ENCODE measurements at places on chromosomes 4 and X.

- no peak for DNase-seq
Measured at GRCh38 chr4:180059216-180059881, 2183.9 kb upstream of the TENM3 start.

DNA sequence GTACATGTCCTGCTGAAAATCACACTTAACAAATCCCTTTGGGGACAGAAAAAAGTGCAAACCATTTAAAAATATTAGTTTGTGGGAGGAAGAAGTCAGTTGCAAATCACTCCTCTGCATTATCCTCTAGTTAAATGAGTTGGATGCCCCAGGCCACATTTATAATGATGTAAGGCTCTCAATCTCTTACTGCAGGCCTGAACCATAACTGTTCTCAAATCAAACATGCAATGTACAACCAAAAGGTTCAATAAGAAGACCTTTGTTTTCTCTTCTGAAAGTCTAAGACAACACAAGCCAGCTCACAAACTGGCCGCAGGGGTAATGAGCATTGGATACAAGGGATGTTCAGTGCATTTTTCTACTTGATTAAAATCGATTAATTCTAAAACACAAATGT is 39.7 kb downstream of the IGFBP7 start:
- DNase-seq = no peak

- no peak for DNase-seq
Measured at GRCh38 chr4:78767350-78767749, 8.8 kb upstream of the BMP2K start.

DNA sequence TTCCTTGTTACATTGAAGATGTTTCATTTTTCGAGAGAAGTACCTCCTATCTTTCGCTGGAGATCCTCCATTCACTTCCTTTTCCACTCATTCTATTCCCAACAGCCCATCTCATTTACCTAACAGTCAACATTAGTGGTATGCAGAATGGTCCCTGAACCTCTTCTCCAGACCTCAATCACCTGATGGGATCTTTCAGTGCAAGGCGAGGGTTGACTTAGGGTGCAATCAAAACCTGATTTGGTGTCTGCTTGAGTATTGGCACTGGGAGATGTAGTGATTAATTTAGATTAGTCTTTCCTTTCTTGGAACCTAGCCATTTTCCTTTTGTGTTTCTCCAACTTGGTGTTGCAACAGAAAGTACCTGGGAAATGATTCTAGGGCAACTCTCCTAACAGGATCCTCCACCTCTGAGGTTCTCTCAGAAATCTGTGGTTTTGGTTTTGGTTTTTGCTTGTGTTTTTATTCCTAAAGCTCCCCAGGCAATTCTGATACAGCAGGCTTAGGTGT is 18.4 kb downstream of the DDX3X start:
- no peak for DNase-seq

GRCh38 chr4:66182636-66183035 is 512.3 kb upstream of the EPHA5 start:
- DNase-seq = no peak

GRCh38 chr4:26787461-26788340 is 72.9 kb upstream of the STIM2 start:
- peak; percentile 85 for DNase-seq

DNA sequence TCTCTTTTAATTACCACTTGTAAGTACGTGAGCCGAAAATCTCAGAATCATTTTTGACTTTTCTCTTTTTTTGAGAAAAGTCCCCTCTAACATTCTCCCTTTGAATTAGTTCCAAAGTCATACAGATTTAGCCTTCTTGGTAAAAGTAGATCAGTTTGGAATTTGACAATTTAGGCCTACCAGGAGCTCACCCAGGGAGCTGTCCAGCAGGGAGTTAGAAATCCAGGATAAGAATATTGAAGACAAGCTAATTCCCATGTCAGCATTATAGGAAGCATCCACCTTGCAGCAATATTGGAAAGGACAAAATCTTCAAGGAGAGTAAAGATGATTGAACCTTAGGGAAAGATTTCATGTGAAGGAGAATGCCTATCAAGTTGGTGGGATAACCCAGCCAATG is 352.2 kb upstream of the CPEB2 start:
- DNase-seq = no peak

DNA sequence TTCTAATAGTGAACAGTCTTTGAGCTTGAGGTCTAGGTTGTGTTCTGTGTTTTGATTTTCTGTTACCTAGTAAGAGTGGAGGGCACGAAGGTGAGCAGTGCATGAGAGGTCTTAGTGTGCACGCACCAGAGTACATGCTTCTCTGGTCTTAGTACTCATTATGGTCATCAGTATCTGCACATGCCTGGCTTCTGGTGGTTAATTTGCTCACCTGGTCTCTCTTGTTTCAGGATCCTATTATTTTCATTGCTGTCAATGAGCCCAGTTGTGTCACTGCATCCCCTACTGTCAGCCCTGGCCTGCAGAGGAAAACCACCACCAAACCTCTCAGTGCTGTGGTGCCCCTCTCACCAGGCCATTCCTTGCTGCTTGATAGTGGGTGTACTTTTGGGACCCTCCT is 54.8 kb downstream of the NSUN7 start:
- no peak for DNase-seq

DNA sequence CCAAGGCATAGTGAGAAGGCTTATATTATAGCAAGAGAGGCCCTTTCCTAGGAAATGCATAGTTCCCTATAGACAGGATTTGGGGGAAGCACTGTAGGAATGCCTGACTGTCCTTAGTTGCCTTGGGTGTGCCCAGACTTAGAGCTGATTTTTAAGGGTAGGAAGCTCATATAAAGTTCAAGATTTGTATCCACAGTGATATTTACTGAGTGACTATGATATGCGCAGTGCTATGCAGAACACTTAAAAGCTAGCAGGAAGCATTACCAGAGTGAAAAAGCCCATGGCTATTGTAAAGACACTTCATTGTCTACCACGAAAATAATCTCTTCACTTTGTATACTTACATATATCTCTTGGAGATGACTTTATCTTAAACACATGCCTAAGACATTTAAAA is 50.1 kb upstream of the IL13RA1 start:
- no peak for DNase-seq

DNA sequence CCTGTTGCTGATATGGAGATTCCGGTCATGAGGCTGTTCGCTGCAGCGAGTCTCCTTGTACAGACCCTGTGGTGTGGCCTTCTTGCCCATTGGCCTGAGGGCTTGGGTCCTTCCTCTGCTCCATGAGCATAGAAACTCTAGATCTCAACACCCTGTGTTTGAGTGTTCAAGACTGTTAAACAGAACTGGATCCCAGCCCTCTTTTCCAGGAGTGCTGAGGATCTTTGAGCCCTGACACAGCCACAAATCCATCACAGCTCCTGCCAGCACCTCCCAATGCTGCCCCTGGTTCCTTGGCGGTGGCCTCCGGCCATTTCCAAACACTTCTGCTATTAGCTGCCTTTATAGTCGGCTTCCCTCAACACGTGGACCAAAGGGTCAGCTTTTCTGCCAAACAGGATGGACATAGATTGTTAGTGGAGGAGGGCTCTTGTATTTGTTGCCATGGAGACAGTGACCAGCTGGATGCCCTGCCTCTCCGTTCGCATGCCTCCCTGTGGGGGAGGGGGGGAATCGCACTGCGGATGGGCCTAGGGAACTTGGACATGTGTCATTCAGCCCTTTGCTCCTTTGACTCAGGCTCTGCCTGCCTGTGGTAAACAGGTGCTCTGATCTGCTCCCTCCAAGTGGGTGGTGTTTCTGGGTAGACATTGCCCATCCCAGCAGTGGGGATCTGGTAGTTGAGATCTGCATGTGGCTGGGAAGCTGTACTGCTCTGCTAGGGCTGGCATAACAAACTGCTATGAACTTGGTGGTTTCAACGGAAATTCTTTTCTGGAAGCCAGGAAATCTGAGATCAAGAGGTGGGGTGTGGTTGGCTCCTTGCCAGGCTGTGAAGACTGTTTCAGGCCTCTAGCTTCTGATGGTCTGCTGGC is 6.9 kb upstream of the WDR1 start:
- DNase-seq = no peak

- no peak for DNase-seq
Measured at GRCh38 chr4:176616151-176616550, 176.6 kb downstream of the VEGFC start.

GRCh38 chr4:150609131-150609530 is 27.2 kb downstream of the MAB21L2 start:
- DNase-seq = no peak

- DNase-seq = no peak
Measured at GRCh38 chr4:185711726-185712125, 100.3 kb downstream of the SORBS2 start.

DNA sequence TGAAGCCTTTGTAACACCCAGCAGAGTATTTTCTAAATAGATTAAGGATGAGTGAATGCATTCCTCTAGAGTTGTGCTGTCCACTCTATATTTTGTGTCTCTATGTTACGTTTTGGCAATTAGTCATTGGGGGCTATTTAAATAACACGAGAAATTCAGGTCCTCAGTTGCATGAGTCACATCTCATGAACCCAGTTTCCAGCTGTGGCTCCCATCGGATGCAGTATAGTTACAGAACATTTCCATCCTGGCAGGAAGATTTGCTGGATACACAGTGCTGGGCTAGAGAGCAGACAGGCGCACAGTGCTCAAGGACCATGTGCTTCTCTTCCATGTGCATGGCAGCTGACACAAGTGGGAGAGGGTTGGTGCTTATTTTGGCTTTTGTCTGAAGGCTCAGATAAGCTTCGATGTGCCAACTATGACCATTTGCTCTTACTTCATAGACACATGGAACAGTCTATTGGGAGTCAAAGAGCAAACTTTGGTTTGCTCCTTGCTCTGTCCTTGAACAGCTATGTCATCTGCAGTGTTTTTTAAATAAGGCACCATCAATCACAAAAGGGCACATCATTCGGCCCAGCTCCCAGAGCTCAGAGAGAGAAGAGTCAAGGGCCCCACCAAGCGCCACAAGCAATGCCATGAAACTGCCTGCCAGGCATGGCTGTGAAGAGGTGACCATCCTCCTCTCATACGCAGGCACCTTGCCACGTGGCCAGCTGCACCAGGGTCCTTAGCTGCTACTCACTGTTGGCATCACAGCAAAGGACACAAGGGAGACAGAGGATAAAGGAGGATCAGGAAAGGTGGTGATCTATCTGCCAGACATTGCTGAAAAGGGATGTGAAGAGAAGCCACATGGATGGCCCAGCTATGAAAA is 8.1 kb upstream of the STS start:
- DNase-seq = no peak

DNA sequence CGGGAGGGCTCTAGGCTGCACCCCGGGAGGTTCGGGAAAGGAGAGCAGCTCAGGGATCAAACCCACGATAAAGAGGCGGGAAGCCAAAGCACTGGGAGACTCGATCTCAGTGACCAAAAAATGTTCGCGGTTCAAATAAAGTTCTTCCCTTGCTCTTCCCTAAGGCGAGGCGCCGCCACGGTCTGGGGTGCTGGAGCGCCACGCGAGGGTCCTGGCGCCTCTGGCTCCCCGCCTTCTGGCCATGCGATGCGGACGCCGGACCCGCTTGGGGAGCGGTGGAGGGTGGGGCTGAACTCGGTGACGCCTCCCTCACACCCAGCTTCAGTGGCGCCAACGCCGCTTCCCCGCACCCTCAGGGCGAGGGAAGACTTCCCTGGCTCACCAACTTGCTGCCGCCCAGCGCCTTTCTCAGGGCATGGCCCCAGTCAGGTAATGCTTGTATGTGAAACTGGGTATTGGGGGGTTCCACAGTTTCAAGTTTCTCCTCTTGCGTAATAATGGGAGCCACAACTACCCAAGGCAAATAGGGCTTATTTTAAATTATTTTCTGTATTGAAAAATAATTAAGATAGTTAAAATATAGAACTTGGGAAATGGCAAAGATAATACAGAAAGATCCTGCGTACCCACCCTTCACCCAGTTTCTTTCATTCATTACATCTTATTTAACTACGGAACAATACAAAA is at the start of gene QRFPR:
QRFPR (minus strand) TSS at position 243 of the 687 bp plus-strand sequence. CDS start 371 bp downstream, outside the sequence.
- no peak for DNase-seq

DNA sequence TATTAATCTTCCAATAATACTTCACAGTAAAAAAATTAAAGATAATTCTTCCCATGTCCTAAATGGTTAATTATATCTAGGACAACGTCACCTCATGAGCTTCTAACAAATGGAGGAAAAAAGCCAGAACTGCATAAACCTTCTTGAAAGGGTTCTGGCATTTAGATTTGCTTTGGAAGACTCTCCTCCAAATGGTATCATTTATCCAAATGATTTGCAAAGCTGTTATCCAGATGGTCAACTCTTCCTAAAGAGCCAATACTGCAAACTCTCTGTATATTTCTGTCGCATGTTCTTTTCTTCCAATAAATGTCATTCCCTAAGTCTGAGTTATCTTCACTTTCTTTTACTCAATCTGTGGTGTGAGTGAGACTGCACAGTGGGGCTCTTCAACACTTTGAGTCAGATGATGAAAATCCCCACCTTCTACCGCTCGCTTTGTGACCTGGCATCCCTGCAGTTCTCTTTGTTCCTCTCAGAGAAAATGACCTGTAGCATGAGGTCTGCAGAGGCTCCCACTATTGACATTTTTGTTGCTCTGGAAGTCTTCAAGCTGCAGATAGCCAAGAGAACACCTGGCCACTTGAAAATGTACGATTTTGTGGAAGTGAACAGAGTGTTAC is 52.9 kb downstream of the TMEM150C start:
- DNase-seq = no peak

DNA sequence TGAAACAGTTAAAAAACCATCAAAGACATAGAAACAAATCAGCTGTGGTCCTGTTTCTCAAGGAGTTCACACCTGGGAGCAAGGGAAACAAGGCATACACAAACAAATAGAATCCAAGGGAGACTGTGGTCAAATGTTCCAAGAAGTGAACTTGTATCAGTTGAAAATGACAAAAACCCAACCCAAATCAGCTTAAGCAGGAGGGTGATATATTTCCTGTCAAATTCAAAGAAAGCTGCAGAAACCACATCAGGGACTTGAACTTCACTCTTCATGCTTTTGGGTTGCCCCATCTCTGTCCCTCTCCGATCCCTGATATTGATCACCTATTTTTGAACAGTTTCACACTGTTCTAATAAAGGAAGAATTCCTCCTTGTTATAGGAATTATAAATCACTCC is 148.6 kb upstream of the FMR1 start:
- DNase-seq = no peak

- DNase-seq = no peak
Measured at GRCh38 chr4:110989125-110989524, 366.2 kb upstream of the PITX2 start.

- no peak for DNase-seq
Measured at GRCh38 chrX:30301963-30302362, 7.2 kb downstream of the NR0B1 start.

DNA sequence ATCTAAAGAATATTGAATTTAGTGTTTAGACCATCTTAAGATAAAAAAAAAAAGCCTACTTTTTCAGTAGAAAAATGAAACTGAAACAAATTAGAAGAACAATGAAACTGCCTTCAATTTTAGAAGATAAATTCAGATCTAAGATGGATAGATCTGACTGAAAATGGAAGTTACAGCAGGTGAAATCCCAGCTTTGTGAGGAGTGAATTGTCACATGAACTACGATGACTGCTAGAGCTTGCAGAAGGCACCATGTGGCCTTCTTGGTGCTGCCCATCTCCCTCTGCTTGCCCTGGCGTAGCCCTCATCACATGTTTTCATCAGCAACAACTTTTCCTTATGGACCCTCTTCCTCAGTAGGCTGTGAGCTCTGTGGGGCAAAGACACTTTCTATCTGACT is 51.4 kb upstream of the EMCN start:
- DNase-seq = no peak

GRCh38 chr4:106032851-106033286 is 137.6 kb downstream of the NPNT start:
- no peak for DNase-seq

Data from NCI-H1436 treated with DMSO at 0.1 percent for 48 hours (cell line).